ENCODE measurements at places on chromosomes 11 and 22. TPM values are rescaled to one million over a fixed set of nuclear protein-coding genes. Genes with fewer than 3 reads are reported as not detected.
A peak's percentile ranks its signal among the peaks of the same experiment; 100 is the strongest.

DNA sequence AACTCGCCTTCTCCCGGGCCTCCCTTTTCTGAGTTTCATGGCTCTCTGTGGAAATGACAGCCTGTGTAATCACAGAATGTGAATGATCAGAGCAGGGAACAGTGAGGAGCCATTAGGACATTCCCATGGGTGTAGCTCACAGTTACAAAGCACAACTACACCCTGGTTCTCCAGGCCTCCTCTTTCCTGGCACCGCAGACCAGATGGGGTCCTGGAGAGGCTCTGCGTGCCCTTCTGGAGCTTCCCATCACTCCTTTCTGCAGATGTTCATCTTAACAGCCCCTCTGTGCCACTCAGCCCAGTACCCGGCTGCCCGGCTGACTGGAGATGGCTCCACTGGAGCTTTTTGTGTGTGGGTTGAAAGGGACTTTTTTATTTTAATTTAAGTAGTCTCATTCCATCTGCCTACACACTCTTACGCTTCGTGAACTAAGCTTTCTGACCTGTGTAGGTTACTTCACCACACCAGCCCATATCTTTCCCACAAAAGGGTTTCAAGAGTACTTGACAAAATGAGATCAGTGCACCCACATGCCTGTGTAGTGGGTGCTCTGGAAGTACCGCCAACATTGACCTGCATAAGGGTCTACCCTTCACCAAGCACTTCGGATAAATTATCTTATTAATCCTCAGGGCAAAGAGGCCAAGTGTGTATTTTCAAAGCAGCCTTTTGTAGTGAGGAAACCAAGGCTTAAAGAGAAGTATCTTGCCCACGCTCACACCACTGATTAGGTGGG, 29.8 kb downstream of the SREBF2 start:
- no peak for DNase-seq

- no peak for DNase-seq
Measured at GRCh38 chr11:74493791-74494630, 487 bp upstream of the LIPT2 start.

DNA sequence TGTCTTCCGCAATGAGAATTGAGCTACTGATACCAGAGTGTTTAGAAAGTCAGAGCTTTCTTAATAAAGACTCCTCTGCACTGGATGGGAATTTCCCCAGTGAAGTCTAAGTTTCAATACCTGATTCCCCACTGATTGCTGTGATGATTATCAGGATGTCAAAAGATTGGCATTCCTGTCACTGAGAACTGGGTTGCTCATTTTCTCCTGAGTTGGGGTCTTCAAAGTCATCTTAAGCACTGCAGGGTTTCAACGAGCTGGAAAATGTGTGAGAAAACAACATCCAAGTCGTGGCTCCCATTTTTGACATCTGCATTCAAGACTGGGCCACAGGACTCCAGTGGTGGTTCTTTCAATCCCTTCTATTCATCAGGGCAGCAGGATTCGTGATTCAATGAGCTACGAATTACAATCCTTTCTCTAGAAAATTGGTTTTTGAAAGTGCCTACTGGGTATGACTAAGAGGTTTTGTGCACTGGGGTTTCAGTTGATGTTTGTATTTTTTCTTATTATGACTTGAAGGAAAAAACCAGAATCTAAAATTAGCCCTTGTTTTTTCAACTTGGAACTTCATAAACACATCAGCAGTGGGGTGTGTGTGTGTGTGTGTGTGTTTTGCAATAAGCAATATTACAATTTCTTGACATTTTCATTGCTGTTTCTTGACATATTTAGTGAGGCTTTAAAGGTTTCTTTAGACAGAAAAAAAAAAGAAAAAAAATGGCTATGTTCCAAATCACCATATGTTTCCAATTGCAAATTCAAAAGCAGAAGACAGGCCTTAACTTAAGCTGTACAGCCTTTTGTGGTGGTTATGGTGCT, 233.0 kb downstream of the FAM76B start:
- DNase-seq = peak; percentile 55

The PNPLA5 gene
- not detected for polyA plus RNA-seq

GRCh38 chr11:61903845-61904244, 12.5 kb upstream of the FADS3 start:
- no peak for DNase-seq

DNA sequence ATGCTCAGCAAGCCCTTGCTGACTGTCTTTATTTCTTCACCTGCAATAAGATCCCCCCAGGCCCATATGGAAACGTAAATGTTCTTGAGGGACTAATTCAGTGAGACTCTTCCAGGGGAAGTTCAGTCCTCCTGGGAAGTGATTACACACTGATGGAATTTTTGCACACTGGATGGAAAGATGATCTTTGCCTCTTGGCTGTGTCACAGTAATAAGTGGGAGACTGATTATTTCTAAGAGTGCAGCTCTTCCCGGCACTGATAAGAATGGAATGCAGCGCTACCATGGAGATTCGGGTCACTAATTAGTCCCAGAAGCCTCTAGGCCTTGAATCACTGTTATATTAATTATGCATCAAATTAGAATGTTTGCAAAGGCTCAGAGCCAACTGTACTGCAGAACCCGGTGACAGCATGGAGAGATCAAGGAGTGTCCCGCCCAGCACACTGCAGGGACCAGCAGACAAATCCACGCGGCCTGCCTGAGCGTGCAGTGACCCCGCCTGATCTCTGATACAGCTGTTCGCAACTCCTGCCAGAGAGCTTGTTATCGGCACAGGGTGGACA, 178.3 kb downstream of the SNX19 start:
- DNase-seq = no peak

GRCh38 chr11:63537293-63538101, 889 bp downstream of the PLAAT4 start:
- DNase-seq = peak; percentile 54

The LRRC74B gene
- 0.09 TPM for polyA plus RNA-seq

DNA sequence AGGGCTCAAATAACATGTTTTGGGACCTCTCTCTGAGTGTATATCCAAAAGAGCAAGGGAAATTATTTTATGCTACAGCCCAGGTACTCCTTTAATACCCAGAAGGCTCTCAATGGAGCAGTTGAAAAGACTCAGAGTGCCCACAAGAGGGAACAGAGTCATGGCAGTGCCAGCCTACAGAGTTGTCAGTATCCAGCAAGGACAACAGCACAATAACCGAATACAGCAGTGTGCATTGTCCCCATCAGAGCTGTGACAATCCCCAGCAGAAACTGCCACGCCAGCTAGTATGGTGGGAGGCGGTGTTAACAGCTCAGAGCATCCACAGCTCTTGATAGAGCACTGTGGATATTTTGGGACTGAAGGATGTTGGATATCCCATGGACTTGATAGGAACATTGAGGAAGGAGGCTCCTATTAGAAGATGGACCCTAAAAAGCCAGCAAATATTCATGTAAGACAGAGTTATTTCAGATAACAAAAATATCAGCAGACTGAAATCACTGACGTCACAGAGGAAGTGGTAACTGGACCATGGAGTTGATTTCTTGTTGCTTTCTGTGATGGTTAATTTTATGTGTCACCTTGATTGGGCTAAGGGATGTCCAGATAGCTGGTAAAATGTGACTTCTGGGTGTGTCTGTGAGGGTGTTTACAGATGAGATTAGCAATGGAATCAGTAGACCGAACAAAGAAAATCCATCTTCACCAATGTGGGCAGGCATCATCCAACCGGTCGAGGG, 17.7 kb upstream of the PAFAH1B2 start:
- DNase-seq = no peak

DNA sequence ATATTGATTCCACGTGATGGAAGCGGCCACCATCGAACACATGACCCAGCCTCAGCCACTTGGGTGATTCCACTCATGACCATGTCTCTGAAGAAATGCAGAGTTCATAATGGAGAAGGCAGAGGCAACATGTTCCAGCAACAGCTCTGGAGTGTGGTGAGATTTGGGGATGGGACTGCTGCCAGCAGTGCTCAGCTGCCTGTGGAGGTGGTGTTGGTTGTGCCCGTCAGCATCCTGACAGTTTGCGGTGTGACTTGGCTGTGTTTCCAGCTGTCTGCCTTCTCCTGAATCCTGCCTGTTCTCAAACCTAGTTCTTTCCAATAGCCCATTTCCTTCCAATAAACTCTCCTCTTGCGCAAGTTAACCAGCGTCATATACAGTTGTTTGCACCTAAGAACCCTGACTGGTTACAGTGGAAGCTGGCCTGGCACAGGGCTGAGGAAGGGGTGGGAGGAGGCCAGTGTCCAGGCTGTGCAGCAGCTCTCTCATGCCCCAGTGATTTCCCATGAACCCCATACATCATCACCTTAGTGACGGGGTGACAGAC, 22.0 kb upstream of the OR8B8 start:
- DNase-seq = no peak

The HBB gene
- 122 TPM for polyA plus RNA-seq

GRCh38 chr11:118169300-118170140, 6.9 kb downstream of the SCN2B start:
- DNase-seq = no peak

The NRXN2 gene
- 32.6 TPM for polyA plus RNA-seq

The KRTAP5-10 gene
- polyA plus RNA-seq = not detected

- no peak for DNase-seq
Measured at GRCh38 chr11:114121804-114122504, 62.4 kb downstream of the ZBTB16 start.

DNA sequence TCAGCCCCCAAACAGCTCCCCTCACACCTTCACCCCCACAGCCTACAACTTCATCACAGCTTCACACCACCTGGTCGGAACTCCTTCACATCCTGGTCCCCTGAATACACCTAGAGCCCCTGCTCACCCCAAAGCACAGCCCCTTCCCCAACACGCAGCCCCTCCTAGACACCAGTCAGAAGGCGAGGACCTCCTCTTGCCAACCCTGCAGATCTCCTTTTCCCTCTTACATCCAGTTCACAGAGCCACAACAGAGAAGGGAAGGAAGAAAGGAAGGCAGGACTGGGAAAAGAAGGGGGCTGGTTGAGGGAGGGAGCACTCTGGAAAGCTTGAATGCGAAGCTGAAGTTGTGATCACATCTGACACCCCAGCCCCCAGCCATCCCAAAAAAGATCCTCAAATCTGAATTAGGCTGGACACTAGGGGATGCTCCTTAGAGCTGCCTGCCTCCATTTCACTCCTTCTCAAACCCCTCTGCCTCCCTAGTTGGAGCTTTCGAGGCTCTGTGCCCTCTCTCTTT, 629 bp downstream of the CCKBR start:
- no peak for DNase-seq

The MYO7A gene
- 4.8 TPM for polyA plus RNA-seq

DNA sequence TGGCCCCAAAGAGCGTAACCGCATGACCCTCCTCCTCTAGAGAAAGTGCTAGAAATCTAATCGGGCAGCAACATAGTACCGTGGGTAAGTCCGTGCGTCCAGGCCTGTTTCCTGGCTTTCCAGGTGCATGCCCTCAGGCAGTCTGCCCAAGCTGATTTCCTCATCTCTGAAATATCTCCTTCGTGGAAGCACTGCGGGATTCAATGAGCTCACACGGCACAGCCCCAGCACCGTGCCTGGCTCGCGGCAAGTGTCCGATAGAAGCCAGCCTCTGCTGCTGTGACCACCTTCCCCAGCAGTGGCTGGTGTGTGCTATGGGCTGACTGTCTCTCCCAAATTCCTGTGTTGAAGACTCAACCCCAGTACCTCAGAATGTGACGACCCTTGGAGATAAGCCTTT, 20.7 kb downstream of the RPUSD4 start:
- DNase-seq = no peak

DNA sequence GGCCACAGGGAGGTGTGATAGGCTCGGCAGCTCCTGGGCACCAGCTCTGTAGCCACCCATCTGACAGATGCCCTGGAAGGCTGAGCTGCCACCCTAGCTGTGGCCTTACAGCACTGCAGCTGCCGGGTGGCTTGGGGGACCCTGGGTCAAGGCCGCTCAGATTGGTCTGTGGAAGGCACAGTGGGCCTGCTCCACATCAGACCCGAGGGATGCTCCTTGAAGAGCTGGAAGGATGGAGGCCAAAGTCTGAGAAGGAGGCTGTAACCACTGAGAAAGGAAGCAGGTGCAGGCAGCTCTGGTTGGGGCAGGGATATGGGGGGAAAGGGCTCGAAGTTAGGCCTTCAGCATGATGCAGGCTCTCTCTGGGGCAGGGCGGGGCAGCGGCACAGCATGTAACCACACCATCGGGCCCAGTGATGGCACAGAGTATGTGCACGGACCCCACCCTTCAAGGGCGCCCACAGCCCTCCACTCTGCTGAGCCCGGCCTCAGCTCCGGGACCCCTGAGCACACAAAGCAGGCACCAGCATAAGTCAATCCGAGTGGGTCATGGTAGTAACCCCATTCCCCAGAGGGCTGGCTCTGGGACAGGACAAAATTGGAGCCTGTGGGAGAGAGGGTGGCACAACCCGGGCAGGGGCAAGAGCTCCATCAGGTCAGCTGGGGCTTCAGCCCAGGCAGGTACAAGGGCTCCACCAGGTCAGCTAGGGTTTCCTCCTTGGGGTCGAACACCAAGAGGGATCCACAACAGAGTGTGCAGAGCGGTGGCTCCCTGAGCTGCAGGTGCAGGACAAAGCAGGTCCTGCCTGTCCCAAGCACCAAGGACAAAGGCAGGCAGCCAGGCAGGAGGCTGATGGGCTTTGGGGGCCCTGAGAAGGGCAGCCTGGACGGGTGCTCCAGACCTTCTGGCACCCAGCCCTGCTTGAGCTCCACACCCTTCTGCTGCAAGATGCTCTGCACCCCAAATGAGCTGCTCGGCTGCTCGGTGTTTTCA, 1511.1 kb downstream of the BRD1 start:
- no peak for DNase-seq

- no peak for DNase-seq
Measured at GRCh38 chr22:16964366-16964765, 43.7 kb downstream of the GAB4 start.

GRCh38 chr11:17171343-17171742, 36.4 kb downstream of the PIK3C2A start:
- DNase-seq = no peak

- DNase-seq = no peak
Measured at GRCh38 chr22:39819429-39819828, 74.1 kb downstream of the ENTHD1 start.

DNA sequence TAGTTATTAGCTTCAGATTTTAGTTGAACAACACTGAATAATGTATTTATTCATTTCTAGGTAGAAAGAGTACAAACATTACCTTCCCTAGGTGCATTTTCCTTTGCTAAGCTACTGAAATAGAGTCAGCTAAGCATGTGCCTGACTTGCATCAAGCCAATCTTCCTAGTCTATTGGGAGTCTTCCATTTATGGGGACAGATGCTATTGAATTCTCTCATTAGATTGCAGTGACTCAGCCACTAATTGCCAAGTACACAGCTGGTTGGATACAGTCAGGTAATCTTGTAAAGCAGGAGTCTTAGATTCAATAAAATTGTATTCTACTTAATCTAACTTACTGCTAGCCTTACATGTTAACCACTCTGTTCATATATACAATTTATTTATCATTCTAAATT, 55.2 kb upstream of the RPS13 start:
- DNase-seq = no peak

The CBX7 gene
- polyA plus RNA-seq = 5.7 TPM

All from hindlimb muscle (tissue), 1 donor.